Activated CD4-positive, alpha-beta T cell treated with anti-CD3 and anti-CD28 coated beads, Interleukin-2, amount 50 U/mL, for 4 hours (primary cell): ENCODE measurements at places on chromosomes 12 and 14.

DNA sequence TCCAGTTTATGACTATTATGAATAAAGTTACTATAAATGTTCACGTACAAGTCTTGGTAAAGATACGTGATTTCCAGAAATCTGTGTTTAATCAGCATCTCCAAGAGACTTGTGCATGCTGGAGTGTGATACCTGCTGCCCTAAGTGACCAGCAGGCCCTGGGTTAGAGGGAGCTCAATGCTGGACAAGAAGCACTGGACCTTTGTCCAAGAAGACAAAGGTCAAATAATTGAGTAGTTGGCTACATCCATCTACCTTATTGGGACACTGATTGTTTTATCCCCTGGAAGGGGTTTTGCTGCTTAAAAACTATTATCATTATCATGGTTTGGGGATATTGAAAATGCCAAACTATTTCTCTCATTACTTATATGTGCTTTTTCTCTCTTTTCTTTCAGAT lies 37.0 kb upstream of the CHST11 start:
- no peak for DNase-seq

DNA sequence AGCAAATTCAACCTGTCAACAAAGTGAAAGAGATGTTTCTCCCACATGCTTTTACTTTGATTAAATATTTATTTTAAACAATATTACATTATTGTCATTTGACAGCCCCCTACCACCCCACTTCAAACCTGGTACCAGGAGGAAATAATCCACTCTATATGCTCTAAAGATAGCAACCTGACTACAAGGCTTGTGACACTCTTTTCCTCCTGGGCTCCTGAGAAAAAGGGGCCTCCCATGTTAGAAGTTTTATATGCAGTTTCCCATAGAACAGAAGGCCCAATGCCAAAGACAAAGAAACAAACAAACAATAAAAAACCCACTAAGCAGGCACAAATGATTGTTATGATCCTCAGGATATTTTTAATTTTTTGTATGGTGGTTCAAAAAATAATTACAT lies 73.6 kb downstream of the RPS29 start:
- no peak for DNase-seq

- no peak for DNase-seq
Observed at GRCh38 chr12:90229407-90230170, 521.0 kb upstream of the ATP2B1 start.

- no peak for DNase-seq
Observed at GRCh38 chr12:106271575-106272505, 24.0 kb upstream of the CKAP4 start.

DNA sequence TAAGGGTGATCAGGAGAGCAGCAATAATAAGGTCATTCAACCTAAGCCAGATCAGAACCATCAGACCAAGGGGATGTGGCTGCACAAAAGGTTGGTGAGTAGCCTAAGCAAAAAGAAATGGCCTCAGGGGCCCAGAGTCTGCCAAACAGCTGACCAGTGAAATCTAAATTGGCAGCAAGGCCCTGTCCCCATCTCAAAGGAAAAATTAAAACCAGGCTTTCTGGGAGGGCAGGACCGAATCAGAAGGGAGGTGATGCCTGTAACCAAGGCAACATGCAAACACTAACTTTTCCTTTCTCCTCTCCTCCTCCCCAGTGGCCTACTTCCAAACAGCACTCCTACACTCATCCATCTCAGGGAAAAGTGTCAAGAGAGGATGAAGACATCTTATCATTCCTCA lies 256.4 kb downstream of the NUAK1 start:
- no peak for DNase-seq

DNA sequence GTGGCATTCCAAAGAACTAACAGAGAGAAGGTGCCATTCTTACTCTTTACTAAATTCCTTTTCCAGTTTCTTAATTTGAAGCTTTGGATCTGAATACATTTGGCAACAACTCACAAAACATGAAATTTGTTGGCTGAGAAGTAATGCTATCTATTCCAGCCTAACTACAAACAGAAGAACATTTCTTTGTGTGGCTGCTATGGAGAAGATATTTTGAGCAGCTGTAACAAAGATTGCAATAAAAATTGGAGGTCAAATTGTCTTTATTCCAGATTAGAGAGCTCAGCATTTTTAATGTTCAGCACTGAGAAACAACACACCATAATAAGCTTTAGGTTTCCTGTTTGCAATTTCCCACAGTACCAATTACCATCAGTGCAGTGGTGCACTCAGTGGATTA lies 835.8 kb upstream of the FLRT2 start:
- no peak for DNase-seq

DNA sequence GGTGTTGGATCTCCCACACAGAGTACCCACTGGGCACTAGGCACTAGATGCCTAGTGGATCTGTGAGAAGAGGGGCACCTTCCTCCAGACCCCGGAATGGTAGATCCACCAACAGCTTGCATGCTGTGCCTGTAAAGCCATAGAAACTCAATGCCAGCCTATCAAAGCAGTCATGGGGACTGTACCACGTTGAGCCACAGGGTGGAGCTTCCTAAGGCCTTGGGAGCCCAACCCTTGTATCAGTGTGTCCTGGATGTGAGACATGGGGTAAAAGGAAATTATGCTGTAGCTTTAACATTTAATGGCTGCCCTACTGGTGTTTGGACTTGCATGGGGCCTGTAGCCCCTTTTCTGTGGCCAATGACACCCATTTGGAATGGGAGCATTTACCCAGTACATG lies 1024.9 kb downstream of the TMEM121 start:
- DNase-seq, result no peak

DNA sequence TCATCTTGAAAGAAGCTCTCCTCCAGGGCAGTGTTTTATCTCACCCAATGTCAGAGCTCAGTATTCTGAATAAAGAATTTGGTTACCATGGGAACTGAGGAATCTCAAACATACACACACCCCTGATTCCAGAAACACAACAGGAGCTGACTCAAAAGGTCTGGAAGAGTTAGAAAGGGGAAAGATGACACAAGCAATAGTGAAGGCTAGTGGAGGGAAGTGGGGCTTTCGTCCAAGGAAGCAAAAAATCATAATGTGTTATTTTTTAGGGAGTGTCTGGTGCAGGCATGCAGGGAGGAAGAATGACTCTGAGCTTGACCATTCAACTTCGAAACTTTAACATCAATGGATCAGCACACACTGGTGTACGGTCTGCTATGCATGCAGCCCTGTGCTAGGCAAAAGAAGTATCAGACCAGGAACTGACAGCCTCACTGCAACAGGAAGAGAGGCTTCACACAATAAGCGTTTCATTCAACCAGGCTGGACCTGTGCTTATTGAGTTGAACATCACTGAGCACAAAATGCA lies 20.3 kb downstream of the HEBP1 start:
- DNase-seq, result no peak

DNA sequence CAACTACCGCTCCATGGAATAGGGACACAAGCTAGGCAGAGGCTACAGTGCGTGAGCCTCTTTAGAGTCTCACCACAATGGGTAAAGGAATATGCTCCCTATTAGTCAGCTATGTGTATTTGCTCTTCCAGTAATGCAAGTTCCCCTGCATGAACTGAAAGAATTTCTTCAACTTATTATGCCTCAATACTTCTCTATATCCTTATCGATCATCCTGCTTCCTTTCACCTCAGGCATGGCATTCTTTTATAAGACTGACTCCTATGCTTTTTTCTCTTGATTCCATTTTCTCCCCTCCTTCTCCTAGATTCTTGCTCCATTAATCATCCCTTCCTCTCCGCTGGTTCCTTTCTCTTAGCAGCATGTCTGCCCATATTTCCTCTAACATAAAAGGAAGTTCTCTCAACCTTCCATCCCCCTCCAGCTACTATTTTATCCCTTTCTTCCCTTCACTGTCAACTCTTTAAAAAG lies 94.5 kb upstream of the CPM start:
- DNase-seq, result no peak

DNA sequence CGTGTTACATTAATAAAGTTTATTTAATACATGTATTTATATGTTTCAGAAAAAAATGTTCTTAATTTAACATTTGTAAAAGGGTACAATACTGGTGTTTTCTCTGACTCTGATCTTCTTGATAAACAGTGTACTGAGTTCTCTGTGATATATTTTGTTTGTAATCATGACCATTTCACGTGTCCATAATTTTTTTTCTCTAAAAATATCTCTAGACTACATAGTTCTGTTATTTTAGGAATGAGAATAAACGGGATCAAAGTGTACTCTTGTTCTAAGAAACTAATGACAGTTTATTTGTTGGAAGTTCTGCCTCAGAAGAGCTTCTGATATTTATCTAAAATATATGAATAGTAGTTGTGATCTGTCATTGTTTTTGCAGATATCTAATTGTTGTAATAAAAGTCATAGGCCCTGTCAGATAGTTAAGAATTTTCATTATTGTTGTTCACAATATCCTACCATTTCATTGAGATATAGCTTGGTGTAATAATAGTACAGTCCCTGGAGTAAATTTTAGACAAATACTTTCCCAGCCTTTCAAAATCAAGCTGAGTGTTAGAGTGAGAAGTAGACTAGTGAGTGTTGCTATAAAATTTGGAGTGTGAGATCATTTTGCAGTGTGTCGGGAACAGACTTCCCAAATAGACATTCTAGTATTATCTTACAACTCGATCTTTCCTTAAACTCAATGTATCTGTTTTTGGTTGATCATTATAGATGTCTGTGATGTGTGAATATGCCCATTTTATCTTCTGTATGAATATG lies 86.2 kb downstream of the ERC1 start:
- no peak for DNase-seq

DNA sequence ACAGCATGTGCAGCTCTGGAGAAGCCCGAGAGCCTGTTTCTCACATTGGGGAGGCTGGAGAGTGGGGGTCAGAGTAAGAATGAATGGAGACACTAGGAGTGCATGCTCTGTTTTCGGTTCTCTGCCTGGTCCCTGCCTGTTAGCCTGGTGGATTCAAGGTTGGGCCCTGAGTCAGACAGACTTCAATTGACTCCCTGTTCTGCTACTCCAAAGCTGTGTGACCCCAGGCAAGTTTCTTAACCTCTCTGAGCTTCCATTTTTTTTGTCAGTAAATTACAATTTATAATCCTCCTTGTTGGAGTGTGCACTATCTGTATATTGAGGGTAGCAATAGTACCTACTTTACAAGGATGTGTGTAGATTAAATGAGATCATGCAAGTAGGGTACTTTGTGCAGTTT lies 102.6 kb upstream of the ESRRB start:
- no peak for DNase-seq

GRCh38 chr14:72513965-72514659 lies 379.8 kb downstream of the DPF3 start:
- DNase-seq, result no peak

DNA sequence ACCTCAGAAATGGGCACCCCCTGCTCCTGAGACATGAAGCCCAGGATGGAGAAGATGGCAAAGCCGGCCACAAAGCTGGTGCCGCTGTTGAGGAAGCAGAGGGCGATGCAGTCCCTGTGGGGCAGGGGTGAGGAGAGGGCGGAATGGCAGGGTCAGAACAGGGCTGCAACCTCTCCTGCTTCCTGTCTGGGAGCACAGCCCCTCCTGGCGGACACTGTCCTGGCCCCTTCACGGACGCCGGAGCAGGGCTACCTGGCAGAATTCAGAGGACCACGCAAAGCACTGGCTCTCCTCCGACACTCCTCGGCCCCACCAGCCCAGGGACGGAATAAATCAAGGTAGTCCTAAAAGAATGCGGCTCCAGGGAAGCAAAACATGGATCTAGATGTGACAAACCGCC lies 12.4 kb upstream of the SLC6A12 start:
- DNase-seq, result no peak

DNA sequence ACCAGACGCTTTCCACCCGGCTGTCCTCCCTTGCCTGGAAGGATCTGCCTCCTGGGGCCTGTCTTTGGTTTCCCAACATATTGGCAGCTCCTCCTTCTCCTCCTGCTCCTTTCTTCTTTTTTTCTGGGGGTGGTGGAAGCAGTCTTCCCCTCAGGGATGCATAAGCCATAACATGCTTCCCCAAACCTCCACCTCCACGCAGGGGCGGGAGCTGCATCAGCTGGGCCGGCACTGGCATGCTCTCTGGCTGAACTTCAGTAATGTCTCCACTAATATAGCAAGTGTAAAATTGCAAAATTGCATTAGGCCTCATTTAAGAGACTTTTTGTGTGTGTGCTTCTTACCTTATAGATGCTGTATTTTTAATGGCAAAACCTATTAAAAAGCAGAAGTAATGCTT lies 58.6 kb downstream of the GLT1D1 start:
- no peak for DNase-seq

GRCh38 chr14:91835920-91836843 lies 31.2 kb downstream of the TC2N start:
- peak; percentile 93 for DNase-seq

GRCh38 chr14:90499121-90499520 lies 102.3 kb downstream of the CALM1 start:
- DNase-seq, result no peak

- DNase-seq, result no peak
Observed at GRCh38 chr12:46259071-46259470, 9.8 kb downstream of the SLC38A1 start.

DNA sequence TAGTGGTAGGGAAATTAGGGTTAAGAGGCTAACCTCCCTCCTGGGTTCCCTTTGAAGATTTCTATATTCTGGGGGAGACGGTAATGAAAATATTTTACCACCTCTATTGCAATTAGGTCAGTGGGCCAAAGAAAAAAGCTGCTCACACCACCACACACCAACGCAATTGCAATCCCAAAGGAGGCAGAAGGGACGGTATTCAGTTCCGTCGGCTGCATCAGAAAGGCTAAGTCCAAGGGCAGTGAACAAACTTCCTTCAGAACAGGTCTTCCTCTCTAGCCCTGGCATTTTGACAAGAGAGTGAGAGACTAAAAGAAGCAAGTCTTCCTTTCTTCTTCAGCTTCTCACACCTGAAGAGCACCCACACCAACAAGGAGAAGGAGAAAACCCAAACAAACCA lies 51.2 kb downstream of the OTX2 start:
- DNase-seq, result no peak

GRCh38 chr14:55430024-55430690 lies 10.3 kb downstream of the TBPL2 start:
- peak; percentile 25 for DNase-seq

- DNase-seq, result no peak
Observed at GRCh38 chr14:103033681-103034096, 23.7 kb downstream of the CDC42BPB start.

DNA sequence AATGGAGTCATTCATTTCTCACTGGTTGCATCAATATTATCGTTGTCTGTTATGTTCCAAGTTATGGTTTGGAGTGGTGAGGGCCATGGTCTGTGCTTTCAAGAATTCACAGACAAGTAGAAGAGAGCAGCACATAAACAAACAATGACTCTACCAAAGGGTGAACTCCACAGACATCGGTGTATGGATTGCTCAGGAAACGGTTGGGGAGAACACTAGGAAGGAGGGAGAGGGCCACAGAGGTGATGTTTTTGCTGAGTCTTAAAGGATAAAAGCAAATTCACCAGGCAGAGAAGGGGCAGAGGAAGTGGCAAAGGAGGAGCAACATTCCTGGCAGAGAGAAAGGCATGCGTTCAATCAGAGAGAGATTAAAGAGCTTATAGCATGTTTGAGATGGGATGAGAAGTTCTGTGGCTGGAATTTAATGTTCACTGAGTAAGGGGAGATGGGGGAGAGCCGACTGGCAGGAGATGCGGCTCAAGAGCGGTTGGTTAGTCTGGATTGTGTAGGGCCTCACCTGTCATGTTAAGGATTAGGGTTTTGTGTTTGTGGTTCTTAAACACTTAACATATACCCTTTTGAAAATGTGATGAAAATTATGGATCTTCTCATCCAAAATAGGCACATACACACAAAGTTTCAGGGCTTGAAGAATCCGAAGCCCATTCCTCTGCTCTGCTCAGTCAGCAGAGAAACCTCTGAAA lies 42.3 kb upstream of the FRMD6 start:
- DNase-seq, result no peak
